ENCODE measurements at places on chromosomes 13 and 19.

GRCh38 chr19:11164879-11165406 is 9.4 kb upstream of the SPC24 start:
- DNase-seq, result no peak

DNA sequence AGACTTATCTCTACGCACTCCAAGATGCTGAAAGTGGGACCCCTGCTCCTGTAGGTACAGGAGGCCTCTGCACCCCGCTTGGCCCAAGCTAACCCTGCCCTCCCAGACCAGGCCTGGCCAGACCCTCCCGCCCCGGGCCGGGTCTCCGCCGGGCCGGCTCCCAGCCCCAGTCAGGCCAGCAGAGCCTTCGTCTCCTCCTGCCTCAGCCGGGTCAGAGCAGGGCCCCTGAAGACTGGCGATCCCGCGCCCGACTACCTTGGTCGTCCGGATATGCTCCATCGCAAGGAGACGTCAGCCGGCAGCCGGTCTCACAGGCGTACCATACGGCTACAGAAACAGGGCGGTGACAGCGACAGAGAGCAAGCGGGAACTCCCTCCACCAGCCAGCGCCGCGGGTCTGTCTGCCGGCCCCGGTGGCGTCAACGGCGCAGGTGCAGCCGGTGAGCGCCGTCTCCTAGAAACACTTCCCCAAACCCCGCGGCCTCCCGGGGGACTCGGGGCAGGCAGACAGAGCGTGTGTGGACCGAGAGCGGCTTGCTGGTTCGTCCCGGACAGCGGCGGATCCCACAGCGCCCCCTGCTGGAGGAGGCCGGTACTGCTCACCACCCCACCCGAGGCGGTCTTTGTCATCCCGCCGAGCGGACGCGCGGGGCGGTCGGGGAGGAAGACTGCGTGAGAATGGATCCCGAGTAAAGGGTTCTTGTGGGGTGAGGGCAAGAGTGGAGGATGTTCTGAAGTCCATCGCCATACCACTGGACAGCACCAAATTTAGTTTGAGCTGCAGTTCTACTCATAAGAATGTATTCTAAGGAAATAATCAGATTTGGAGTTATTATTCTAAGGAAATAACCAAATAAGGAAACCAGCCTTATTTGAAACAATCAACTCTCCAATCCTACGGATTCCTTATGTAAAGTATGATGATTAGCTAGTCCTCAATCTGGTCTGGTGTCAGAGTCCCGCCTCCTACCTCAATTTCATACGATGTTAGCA is at the start of gene MTMR6:
Gene MTMR6 (minus strand): TSS at position 520 of the 993 bp plus-strand sequence. CDS start 241 bp downstream, at position 279.
- peak; percentile 96 for DNase-seq

DNA sequence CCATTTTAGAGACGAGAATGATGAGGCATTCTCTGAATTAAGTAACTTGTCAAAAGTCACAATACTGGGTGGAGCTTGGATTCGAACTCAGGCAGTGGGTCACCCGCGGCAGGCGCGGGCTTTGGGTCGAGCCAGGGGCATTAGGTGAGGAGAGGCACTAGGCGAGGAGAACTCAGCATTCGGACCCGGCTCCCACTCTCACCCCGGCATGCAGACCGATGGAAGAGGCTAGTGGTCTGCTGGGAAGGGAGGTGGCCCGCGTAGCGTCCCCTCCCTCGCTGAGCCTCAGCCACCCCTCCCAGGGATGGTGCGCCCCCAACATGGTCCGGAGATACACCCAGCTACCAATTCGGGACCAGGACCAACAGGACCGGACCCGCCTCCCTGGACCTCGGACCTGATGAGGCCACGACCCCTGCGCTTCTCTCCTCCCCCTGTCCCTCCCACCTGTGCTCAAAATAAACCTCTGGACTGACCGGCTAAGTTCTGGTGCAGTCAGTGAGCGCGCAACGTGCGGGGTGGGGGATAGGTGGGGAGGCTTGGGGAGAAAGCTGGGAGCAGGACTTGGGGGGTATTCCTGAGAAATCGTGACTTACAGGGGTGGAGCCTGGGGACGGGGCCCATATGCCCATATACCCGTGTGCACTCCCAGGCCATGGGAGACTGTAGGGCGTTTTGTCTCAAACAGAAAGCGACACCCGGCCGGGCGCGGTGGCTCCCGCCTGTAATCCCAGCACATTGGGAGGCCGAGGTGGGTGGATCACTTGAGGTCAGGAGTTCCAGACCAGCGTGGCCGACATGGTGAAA is 1.3 kb upstream of the SNAPC2 start:
- DNase-seq, result no peak

DNA sequence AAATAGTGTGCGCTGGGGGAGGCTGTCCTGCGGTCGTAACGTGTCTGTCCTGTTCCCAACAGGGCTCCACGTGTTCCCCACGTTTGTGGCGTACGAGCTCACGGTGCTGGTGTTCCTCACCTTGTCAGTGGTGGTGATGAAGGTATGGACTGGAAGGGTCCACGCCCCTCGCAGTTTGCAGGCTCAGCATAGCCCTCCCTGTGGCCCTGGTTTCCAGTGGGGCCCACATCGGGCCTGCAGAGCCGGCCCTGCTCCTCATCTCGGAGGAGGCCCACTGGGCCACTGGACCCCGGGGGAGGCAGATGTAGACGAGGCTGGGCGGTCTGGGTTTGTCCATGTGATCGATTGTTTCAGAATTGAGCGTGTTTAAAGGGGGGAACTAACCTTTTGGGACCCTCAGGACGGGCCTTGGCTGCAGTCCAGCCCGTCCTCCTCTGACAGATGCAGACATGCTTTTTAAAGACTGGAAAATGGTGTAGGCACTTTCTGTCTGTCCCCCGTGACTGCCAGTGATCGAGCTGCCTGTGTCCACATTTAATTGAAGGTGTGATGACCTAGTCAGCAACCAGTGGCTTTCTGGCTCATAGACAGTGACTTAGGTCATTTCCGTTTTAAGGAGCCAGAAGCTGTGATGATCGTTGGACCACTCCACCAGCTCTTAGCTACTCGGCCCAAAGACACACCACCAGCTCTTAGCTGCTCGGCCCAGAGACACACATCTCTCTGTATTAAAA is 37.1 kb upstream of the TFDP1 start:
- DNase-seq, result no peak

GRCh38 chr19:7678971-7679751 is 1.5 kb upstream of the TRAPPC5 start:
- peak; percentile 65 for DNase-seq

- no peak for DNase-seq
These were observed 4.2 kb downstream of the SPINT2 start for GRCh38 chr19:38268539-38268938.

- no peak for DNase-seq
These were observed 16.4 kb downstream of the SULT2B1 start for GRCh38 chr19:48568345-48568886.

GRCh38 chr13:27619093-27619727 is 1.1 kb downstream of the LNX2 start:
- no peak for DNase-seq

GRCh38 chr19:51547397-51548212 is 16.1 kb upstream of the SIGLEC6 start:
- no peak for DNase-seq

DNA sequence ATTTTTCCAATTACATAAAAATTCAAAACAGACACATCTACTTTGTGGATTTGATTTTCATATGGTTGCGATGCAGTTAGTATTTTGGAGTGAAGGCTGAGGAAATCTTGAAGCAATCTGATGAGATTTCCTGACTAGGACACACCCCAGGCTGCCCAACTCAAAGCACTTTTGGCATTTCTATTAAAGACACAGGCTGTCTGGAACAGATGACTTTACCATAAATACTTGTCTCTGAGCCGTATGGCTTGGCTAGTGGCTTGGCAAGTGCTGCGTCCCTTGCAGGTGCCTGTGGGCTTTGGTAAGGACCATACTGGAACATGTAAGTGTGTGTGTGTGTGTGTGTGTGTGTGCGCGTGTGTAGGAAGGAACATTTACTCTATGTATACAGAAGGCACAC is 218.8 kb downstream of the FGF9 start:
- no peak for DNase-seq

GRCh38 chr13:20457670-20458069 is 68.0 kb downstream of the CRYL1 start:
- no peak for DNase-seq

DNA sequence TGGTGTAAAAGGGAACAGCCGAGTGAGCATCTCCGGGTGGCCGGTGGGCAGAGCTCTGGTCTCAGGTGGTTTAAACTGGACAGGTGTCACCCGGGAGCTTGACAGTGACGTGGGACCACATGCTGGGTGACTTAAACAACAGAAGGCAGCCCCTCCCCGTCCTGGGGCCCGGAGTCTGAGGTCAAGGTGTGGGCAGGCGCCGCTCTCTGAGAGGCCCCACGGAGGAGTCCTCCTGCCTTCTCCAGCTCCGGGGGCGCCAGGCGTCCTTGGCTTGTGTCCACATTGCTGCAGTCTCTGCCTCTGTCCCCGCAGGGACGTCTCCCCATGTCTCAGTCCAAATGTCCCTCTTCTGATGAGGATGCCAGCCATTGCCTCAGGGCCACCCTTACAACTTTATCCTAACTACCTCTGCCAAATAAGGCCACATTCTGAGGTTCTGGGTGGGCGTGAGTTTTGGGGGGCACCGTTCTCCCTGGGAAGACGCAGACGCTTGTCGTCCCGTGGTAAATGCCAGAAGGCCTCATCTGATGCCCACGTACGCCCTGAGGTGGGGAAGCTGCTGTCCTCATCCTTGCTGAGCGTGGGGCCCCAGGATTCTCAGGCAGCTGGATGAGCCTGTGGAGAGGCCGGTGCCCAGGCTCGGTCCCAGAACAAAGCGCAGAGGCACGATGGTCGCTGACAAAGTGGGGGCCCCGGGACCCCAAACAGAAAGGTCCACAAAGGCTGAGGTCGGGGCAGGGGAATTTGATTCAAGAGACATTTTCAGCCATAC is 12.9 kb downstream of the GZMM start:
- no peak for DNase-seq

GRCh38 chr13:38866649-38867048 is 124.0 kb downstream of the STOML3 start:
- DNase-seq, result no peak

DNA sequence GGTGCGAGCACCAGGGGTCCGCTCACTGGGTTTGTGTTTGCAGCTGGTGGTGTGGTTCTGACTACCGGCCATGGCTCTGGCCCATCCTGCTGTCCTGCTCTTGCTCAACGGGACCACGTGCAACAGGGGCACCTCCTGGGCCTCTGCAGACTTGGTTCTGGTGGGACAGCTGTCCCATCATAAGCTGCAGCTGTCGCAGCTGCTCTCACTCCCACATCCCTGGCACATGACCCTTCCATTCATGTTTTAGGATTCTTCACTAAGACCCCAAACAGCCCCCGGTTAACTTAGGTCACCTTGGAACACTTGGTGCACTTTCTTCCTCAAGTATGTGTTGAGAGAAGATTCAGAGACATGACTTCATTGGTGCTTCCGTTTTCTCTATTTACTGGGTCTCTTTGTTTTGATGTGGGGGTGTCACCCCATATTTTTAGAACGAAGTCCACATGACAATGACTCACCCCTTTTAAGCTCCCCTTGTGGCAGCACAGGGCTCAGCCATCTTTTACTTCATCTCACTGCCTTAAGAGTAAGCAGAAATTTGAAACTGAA is 68.4 kb upstream of the ARHGEF7 start:
- DNase-seq, result no peak

- DNase-seq, result no peak
These were observed 6.4 kb downstream of the ZNF773 start for GRCh38 chr19:57506163-57506562.

GRCh38 chr13:78608688-78609463 is 5.5 kb upstream of the POU4F1 start:
- DNase-seq, result no peak

DNA sequence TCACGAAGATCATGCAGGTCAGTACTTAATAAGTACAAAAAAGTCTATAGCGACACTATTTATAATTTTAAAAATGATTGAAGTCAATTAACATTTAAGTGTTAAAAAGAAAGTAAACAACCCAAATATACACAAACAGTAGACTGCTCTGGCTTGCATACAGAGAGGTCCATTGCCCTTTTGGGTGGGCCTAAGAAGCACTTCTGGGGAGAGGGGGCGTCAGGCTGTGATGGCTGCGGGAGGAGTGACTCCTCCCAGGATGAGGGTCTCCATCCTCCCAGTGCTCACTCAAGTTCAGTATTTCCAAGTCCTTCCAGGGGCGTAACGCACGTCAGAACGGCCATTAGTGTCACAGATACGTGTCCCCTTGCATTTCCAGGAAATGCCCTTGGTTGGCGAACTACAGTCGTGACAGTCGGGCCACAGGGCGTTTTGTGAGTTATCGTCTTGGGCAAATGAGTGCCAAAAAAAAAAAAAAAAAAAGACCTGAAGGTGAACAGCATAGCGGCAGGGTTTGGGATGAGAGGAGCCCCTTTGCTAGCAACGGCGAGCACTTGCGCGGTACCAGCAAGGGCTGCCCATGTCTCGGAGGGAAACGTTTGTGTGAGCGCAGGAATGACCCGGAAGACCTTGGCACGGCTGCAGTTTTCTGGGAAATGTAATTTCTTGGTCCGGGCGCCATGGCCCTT is at the start of gene SCGB2B2:
Gene SCGB2B2 (minus strand): TSS at position 463 of the 689 bp plus-strand sequence. CDS start 82,596 bp downstream, outside the sequence.
- peak; percentile 75 for DNase-seq

DNA sequence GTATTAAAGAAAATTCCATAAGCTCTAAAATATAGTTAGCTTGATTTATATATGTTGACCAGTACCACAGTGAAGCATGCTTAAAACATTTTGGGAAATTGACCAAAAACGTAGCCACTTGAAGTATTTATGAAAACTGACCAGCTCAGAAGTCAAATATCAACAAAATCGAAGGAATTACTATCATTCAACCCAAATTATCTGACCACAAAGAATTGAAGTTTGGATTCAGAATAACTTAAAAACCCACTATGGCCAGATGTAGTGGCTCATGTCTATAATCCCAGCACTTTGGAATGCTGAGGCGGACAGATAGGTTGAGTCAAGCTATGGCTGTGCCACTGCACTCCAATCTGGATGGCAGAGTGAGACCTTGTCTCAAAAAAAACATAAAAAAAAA is 31.9 kb downstream of the GPALPP1 start:
- DNase-seq, result no peak

- peak; percentile 38 for DNase-seq
These were observed 12.1 kb upstream of the ZSCAN1 start for GRCh38 chr19:58021541-58022282.

- DNase-seq, result no peak
These were observed 82.8 kb upstream of the ARGLU1 start for GRCh38 chr13:106650690-106651205.

- no peak for DNase-seq
These were observed 493.4 kb upstream of the PCDH20 start for GRCh38 chr13:61908906-61909615.

- DNase-seq, result no peak
These were observed 106.0 kb downstream of the STK24 start for GRCh38 chr13:98470920-98471319.

GRCh38 chr19:16650821-16651220 is 9.1 kb downstream of the SMIM7 start:
- no peak for DNase-seq

GRCh38 chr13:88586263-88586662 is 915.1 kb downstream of the SLITRK5 start:
- no peak for DNase-seq

- DNase-seq, result no peak
These were observed 249.4 kb upstream of the PCDH20 start for GRCh38 chr13:61664801-61665705.

- DNase-seq, result no peak
These were observed 36.8 kb downstream of the LCP1 start for GRCh38 chr13:46145135-46145534.

- DNase-seq, result peak; percentile 55
These were observed 9.1 kb upstream of the LHFPL6 start for GRCh38 chr13:39612023-39612637.

Measured in activated CD8-positive, alpha-beta memory T cell treated with anti-CD3 and anti-CD28 coated beads, Interleukin-2, amount 50 U/mL, for 4 hours (primary cell).